ENCODE measurements at places on chromosomes 11 and 22. TPM values are rescaled to one million over a fixed set of nuclear protein-coding genes. Genes with fewer than 3 reads are reported as not detected.

APOL5 gene
- total RNA-seq, result 0.18 TPM

TBX1 gene
- not detected for total RNA-seq

PKDREJ gene
- total RNA-seq, result not detected

EXPH5 gene
- 0.56 TPM for total RNA-seq

CHRM1 gene
- not detected for total RNA-seq

MTMR3 gene
- total RNA-seq, result 29.4 TPM

SMC1B gene
- not detected for total RNA-seq

MFRP gene
- total RNA-seq, result not detected
